ENCODE measurements at places on chromosomes 1 and 21. TPM values are rescaled to one million over a fixed set of nuclear protein-coding genes. Genes with fewer than 3 reads are reported as not detected.
A peak's percentile ranks its signal among the peaks of the same experiment; 100 is the strongest.

- no peak for DNase-seq
Observed at GRCh38 chr1:88729297-88729696, 45.2 kb downstream of the PKN2 start.

DNA sequence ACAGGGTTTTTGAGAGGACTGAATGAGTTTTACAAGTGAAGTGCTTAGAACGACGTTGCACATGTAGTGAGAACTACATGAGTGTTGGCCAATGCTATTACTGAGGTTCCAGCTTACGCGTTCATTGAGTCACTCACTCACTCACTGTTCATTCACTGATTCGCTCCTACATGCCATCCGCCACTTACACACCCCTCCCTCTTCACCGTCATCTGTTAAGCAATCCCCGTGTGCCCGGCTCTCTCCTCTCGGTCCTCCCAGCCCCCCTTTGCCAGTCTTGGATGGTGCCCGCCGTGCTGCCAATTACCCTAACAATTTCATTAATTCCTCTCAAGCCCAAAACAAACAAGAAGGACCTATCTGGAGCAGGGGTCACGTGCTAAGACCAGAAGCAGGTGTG is 27.3 kb upstream of the EPHA2 start:
- DNase-seq, result no peak

DNA sequence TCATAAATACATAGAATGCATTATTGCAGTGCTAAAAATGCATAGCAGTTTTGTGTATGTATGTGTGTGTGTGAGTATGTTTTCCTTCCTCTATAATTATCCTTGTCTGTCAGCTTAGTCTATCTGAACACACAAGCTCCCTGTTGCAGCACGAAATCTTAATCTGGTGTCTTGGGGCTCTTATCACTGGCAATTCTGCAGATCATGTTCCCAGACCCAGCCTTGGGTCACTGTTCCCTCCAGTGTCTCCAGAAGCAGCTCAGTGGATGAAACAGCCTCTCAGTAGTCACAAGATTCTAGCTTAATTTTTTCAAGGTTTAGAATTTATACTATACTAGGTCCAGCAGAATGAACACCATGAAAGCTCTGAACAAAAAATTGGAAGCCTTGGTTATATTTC is 777.9 kb downstream of the MRPL39 start:
- DNase-seq, result no peak

DNA sequence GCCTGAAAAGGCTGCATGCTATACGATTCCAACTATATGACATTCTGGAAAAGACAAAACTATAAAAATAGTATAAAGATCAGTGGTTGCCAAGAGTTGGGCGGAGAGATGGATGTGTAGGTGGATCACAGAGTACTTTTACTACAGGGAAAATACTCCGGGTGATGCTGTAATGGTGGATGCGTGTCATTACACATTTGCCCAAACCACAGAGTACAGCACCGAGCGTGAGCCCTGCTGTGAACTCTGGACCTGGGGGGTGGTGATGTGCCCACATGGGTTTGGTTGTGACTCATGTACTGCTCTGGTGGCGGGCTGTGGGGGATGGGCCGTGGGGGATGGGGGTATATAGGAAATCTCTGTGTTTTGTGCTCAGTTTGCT is 162.7 kb upstream of the COL6A1 start:
- DNase-seq, result peak; percentile 51

DNA sequence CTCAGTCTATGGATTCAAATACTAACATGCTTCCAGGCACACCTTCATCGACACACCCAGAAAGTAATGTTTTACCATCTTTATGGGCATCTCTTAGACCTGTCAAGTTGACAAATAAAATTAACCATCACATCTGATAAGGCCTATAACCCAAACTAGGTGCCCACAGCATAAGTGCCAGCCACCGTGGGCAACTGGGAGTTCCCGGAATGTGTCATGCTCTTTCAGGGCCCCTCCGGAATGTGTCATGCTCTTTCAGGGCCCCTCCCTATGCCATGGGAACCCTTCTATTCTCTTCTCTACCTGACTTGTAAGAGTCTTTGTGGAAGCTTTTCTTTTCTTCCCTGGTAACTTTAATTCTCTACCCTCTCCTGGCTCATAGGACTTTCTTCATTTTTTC is 26.6 kb downstream of the KRTAP24-1 start:
- DNase-seq, result no peak

DNA sequence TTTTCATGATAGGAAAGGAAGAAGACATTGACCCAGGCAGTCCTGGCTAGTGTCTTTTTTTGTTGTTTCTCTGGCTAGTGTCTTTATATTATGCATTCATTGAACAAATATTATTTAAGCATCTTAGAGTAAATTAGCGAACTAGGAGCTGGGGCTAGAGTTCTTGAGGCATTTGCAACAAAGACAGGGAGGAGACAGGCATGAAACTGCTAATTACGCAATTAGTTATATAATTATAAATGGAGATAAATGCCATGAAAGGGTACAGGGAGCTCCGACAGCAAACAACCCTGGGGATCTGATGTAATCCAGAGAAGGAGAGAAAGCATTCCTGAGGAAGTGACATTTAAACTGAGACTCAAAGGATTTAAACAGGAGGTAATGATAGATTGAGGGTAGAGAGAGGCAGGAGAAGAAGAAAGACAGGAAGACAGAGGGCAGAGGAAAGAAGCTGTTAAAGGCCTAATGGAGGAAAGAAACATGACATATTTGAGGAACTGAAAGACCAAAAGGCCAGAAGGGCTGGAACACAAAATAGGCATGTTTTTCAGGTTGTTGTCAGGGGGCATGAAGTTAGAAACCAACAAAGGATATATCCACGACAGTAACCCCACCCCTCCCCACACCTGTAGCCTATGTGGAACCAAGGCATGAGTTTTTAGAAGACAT is 99.5 kb upstream of the GJB5 start:
- DNase-seq, result no peak

DNA sequence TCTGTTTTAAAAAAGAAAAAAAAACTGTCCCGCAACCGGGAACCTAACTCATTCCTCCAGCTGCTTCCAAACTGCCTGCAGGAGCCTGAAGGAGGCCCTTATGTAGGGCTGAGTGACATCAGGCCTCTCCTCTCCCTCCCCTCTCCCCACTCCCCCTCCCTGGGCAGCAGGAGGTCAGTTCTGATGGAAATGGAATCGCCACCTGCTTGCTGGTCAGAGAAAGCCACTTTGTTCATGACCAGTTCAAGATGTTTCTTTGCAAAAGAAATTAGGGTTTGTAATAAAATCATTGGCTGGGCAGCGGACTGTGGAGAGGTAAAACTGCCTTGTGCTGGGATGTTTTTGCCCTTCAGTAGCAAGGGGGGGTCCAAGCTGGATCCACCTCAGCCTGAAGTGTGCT is at the start of gene MAP1LC3C:
MAP1LC3C (minus strand) TSS at position 73 of the 400 bp plus-strand sequence. CDS start 90 bp downstream, outside the sequence.
- no peak for DNase-seq

- DNase-seq, result no peak
Observed at GRCh38 chr1:93695411-93696005, 13.9 kb upstream of the BCAR3 start.

- no peak for DNase-seq
Observed at GRCh38 chr1:23438545-23438944, 14.0 kb upstream of the TCEA3 start.

- DNase-seq, result no peak
Observed at GRCh38 chr1:162036163-162036562, 12.5 kb upstream of the OLFML2B start.

GRCh38 chr1:65289449-65289848 is 19.9 kb upstream of the DNAJC6 start:
- DNase-seq, result no peak

- DNase-seq, result no peak
Observed at GRCh38 chr1:71640116-71640515, 559.3 kb upstream of the ZRANB2 start.

DNA sequence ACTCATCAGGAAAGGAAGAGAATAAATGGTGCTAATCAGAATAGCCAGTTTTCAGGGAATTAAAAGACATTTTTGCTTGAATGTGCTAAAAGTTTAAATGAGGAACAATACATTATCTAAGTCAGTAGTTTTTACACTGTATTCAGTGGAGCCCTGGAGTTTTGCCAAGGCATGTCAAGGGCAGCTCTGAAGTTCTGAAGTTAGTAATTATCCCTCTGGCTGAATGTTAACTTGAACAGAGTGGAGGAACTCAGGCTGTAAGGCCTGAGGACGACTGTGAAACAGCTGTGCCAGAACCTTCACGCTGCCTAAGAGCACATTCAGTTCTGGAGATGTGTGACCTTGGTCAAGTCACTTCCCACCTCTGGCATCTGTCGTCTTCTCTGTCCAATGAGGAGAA is 68.1 kb downstream of the EDEM3 start:
- peak; percentile 31 for DNase-seq

- no peak for DNase-seq
Observed at GRCh38 chr1:18761948-18762840, 97.3 kb downstream of the TAS1R2 start.

DNA sequence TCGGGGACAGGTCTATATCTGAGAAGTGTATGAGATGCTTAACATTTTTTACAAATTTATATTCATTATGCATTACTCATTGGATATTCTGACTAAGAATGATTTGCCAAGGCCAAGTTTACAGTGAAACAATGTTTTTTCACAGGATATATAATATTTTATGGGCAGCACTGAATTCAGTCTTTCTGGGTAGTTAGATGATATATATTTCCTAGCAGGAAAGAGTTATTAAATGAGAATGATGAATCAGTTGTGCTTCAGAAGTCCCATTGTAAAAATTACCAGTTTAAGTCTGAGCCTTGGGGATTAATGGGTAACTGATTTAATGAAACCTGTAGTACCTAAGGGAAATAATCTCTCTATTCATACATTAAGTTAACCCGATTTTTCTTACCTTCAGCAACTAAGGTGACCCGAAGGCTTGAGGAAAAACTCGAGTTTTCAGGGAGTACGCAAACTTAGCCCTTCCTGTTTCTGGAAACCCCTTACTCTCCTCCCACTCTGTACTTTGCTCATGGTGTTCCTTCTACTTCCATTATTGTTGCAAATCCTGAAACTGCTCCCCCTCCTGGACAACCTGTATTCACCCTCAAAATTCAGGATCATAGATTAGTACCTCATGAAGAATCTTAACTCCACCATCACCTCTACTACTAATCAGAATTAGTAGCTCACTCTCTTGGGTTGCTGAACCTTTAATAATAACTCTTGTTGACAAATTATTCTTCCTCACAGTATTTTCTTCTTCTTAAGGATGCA is 135.1 kb downstream of the AK5 start:
- DNase-seq, result peak; percentile 22

DNA sequence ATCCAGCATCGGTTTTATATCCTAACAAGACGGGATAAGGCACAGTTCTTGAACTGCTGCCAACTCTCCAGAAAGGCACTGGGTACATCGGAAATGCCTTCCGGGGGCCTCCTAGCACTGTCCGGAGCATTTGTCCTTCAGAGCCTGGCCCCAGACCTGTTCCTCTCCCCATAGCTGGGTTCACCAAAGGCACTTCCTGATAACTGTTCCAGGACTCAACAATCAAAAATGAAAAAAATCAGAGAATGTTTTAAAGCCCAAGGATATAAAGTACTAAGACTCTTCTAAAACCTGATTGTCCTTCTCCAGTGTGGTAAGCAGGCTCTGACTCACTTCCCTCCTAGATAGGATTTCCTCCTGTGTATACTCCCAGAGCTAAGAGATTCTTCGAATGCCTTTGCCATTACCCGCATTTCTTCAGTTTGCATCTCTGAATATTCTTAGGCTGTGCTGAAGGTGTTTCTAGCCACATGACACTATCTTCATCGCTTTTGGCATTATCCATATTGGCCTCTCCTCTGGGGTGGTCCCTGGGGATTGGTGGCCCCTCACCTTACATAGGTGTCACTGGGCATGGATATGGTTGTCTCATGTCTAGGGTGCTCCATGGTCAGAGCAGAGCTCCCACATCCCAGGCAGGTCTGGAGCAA is 112.9 kb downstream of the ZBTB18 start:
- peak; percentile 96 for DNase-seq

DNA sequence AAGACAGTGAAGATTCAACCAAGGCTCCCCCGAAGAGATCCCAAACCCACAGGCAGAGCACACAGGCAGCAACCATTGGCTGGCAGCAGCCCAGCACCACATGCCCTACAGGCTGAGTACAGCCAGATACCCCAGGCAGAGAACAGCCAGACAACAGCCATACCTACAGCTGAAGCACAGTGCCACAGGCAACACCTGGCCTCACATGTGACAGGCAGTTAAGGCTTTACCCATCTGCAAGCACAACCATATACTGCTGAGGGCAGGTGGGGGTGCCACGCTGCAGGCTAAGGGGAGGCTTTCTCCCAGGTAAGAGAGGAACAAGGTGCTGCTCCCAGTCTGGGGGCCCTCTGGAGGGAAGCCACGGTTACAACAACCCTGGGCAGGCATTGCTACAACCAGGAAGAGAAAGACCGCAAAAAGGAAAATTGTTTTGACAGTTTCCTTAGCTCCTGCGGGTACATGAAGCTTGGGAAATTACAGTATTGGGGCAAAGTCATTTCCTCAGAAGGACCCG is 12.3 kb downstream of the CHIT1 start:
- no peak for DNase-seq

GRCh38 chr1:203165800-203166161 is 9.8 kb downstream of the MYBPH start:
- DNase-seq, result no peak

- peak; percentile 26 for DNase-seq
Observed at GRCh38 chr1:87869567-87869966, 540.9 kb downstream of the LMO4 start.

- DNase-seq, result no peak
Observed at GRCh38 chr1:6343506-6344405, 49.8 kb downstream of the ACOT7 start.

- DNase-seq, result no peak
Observed at GRCh38 chr1:53629101-53629691, 109.8 kb downstream of the GLIS1 start.

GRCh38 chr1:3405491-3405890 is 49.0 kb upstream of the ARHGEF16 start:
- no peak for DNase-seq

DNA sequence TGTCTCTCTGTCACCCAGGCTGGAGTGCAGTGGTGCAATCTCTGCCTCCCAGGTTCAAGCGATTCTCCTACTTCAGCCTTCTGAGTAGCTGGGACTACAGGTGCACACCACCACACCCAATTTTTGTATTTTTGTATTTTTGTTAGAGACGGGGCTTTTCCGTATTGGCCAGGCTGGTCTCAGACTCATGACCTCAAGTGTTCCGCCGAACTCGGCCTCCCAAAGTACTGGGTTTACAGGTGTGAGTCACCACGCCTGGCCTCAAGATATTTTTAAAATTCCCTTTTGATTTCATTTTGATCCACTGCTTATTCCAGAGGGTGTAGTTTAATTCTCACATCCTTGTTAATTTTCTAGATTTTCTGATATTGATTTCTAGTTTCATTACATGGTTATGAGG is 3.8 kb downstream of the IFI44L start:
- no peak for DNase-seq

DNA sequence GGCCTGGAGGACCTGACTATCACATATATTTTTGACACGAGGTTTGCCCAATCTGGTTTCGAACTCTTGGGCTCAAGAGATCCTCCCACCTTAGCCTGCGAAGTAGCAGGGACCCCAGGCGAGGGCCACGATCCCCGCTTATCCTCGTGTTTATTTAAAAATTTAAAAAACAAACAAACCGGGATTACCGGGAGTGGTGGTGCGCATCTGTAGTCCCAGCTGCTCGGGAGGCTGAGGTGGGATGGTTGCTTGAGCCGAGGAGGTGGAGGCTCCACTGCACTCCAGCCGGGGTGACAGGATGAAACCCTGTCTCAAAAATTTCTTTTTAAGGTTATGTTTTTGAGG is 452 bp upstream of the EXOSC10 start:
- no peak for DNase-seq

The NCAM2 gene
- not detected for total RNA-seq

The FCRL2 gene
- total RNA-seq, result not detected

The MATN1 gene
- total RNA-seq, result not detected

The PYHIN1 gene
- total RNA-seq, result not detected

The SPRR2G gene
- not detected for total RNA-seq

The C1QA gene
- not detected for total RNA-seq

The SYT14 gene
- total RNA-seq, result 3.9 TPM

The SLC45A3 gene
- 6.5 TPM for total RNA-seq

The FAM229A gene
- total RNA-seq, result 1.7 TPM
